ENCODE measurements at places on chromosomes 6 and 20.
A peak's percentile ranks its signal among the peaks of the same experiment; 100 is the strongest.

DNA sequence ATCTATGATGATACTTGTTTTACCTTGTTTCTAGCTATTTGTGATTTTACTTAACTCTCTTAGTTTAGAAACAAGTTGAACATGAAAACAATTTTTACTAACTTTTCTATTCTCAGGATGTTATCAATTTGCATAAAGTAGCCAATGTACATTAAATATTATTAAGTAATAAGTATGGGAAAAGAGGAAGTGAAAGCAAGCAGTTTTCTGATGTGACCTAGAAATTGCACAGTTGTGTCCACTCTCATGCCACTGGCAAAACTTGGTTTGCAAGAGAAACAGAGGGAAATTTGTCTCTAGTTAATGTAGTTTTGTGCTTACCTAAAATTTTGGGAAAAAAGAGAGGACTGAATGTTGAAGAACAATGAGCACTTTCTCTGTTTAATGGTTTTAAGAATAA lies 19.2 kb upstream of the TSPYL1 start:
- DNase-seq, result no peak
- H3K36me3 ChIP-seq, result peaks cover 4% of the 10 kb centered on the region
- H3K27ac ChIP-seq, result no peak overlapping the region

DNA sequence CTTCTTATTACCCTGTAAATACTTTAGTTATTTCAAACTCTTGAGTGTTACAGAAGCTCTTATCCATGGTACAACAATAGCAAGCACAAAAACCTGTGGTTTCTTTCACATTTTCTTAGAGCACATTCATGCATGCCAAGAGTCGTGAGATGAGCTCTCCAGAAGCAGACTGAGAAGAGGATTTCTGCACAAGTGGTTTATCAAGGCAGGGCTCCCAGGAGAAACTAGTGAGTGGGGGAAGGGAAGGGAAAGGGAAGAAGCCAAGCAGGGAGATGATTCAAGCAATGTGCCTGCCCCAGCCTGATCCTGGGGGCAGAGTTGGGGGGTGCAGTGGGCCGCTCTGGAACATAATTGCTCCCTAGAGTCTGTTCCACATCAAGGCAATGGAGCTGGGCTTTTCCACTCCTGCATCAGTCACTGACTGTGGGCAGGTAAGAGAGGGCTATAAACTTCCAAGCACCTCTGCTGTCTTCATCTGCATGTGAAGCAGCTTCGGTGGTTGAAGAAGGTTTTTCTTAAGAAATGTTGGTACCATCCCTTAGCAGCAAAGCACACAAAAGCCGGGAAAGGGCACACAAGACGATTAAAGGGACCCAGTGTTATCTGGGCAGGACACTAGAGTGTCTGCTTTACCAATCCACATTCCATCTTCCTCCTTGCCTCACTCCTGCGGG lies 152.1 kb downstream of the PLCB4 start:
- no peak overlapping the region for H3K27ac ChIP-seq
- DNase-seq, result no peak
- H3K4me3 ChIP-seq, result no peak overlapping the region
- no peaks in the 10 kb centered on the region for H3K36me3 ChIP-seq
- peaks cover 18% of the 10 kb centered on the region for H3K4me1 ChIP-seq

- peaks cover 2% of the 10 kb centered on the region for H3K4me1 ChIP-seq
- peaks cover 10% of the 10 kb centered on the region for H3K27me3 ChIP-seq
- peaks cover 6% of the 10 kb centered on the region for H3K36me3 ChIP-seq
- no peak overlapping the region for H3K4me3 ChIP-seq
Observed at GRCh38 chr20:61891916-61892649, 173.6 kb downstream of the TAF4 start.

DNA sequence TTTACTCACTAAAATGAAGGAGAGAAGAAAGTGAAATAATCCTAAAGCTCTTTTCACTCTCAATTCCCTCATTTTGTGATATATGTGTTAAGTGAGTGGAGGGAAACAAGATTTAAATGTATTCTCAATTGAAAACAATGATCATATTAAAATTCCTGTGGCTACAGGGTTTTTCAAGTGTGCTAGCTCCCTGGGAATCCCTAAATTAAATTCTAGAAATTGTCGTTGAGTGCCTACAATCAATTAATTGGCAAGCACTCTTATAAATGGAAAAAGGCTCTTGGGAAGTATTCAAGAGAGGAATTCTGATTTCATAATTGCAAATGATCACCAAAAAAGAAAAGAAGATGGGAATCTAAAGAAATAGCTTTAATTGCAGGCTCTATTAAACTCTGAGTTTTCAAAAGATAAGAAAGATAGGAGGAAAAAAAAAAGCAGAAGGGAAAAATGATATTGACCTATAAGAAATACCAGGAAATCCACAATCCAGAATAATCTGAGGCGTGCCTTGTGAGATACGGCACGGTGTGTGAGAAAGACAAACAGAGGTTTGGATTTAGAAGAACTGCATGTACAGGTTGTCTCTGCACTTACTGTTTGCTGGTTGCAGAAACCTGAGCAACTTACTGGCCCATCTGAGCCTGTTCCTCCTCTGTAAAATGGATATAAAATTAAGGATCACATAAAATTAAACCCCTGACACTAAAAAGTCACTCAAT lies 18.3 kb upstream of the MBOAT1 start:
- H3K4me1 ChIP-seq, result no peaks in the 10 kb centered on the region

- H3K36me3 ChIP-seq, result no peaks in the 10 kb centered on the region
- H3K4me1 ChIP-seq, result no peaks in the 10 kb centered on the region
- H3K27ac ChIP-seq, result no peak overlapping the region
- DNase-seq, result no peak
- no peak overlapping the region for H3K4me3 ChIP-seq
Observed at GRCh38 chr20:53934421-53935343, 135.7 kb downstream of the BCAS1 start.

DNA sequence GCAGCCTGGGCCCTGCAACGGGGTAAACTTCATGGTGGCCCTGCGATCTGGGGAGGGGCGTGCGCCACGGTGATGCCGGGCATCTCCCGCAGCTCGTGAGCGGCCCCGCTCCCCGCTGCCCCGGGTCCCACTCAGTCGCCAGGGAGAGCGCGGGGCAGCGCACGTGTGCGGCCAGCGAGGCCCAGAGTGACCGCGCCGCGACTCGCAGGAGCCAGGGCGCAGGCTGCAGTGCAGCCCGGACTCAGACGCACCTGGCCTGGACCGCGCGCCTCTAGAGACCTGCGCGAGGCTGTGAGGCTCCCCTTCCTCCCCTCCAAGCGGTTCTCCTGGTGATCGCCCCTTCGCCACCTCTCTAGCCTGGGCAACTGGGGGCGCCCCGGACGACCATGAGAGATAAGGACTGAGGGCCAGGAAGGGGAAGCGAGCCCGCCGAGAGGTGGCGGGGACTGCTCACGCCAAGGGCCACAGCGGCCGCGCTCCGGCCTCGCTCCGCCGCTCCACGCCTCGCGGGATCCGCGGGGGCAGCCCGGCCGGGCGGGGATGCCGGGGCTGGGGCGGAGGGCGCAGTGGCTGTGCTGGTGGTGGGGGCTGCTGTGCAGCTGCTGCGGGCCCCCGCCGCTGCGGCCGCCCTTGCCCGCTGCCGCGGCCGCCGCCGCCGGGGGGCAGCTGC lies 652 bp downstream of the BMP6 start:
- peak; percentile 33 for DNase-seq
- H3K4me3 ChIP-seq, result peak overlapping the region; percentile 85
- no peak overlapping the region for H3K27ac ChIP-seq
- H3K36me3 ChIP-seq, result no peaks in the 10 kb centered on the region
- peaks cover 8% of the 10 kb centered on the region for H3K27me3 ChIP-seq

- H3K27me3 ChIP-seq, result no peaks in the 10 kb centered on the region
- H3K4me1 ChIP-seq, result no peaks in the 10 kb centered on the region
- no peak overlapping the region for H3K4me3 ChIP-seq
- no peak for DNase-seq
- no peaks in the 10 kb centered on the region for H3K36me3 ChIP-seq
Observed at GRCh38 chr20:22611636-22612035, 27.3 kb upstream of the FOXA2 start.

GRCh38 chr6:43575772-43576551 lies at the start of the genes POLH and XPO5:
Gene POLH (plus strand): TSS chr6:43576185. CDS start chr6:43582320, 6,135 bp downstream.
Gene XPO5 (minus strand): TSS chr6:43576038. CDS start chr6:43575864, 174 bp downstream.
- H3K27ac ChIP-seq, result peak within 1 kb of the TSS; percentile 86
- peaks cover 6% of the 10 kb centered on the region for H3K27me3 ChIP-seq
- H3K4me1 ChIP-seq, result peaks cover 12% of the 10 kb centered on the region
- DNase-seq, result peak; percentile 94

- H3K4me3 ChIP-seq, result no peak overlapping the region
- no peak for DNase-seq
- H3K27me3 ChIP-seq, result no peaks in the 10 kb centered on the region
Observed at GRCh38 chr6:90144928-90145555, 151.6 kb downstream of the BACH2 start.

GRCh38 chr6:7267071-7267465 lies 45.9 kb downstream of the SSR1 start:
- no peak overlapping the region for H3K27ac ChIP-seq
- H3K4me3 ChIP-seq, result no peak overlapping the region
- no peaks in the 10 kb centered on the region for H3K36me3 ChIP-seq
- H3K4me1 ChIP-seq, result peaks cover 14% of the 10 kb centered on the region

GRCh38 chr20:55242853-55243252 lies 762.5 kb downstream of the CBLN4 start:
- H3K36me3 ChIP-seq, result peaks cover 7% of the 10 kb centered on the region
- peaks cover 3% of the 10 kb centered on the region for H3K27me3 ChIP-seq
- peaks cover 6% of the 10 kb centered on the region for H3K4me1 ChIP-seq
- no peak overlapping the region for H3K27ac ChIP-seq

- H3K4me1 ChIP-seq, result peaks cover 2% of the 10 kb centered on the region
- peaks cover 4% of the 10 kb centered on the region for H3K27me3 ChIP-seq
- H3K27ac ChIP-seq, result no peak overlapping the region
- DNase-seq, result no peak
Observed at GRCh38 chr6:43985329-43985728, 141.9 kb downstream of the MRPL14 start.

DNA sequence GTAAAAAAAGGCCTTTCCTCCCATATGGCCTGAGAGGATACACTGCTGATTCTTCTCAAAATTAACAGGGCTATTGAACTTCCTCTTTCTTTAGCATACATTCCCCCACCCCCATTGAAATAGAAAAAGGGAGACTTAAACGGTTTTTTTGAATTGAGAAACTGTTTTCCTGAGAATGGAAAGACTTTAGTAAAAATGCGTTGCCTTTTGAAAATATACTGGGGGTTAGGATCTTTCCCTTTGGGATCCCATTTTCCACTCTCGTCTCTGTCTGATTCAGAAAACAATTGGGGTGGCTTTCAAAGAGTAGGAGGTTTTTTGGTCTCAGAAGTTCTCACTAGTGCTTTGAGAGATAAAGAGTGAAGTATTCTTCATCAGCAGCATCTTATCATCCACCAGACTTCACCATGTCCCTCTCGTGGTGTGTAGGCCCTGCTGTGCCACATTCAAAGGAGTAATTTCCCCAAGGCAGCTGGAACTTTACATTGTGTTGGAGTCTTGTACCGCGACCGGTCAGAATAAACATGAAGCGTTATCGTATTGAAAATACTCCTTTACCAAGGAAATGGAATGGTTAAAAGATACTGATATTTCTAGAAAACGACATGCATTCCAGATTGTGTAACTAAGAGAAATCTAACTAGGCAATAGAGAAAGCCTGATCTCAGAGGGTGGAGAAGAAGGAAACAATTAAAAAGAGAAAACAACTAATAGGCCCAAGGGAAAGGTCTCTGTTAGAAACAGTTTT lies 10.6 kb downstream of the MYB start:
- no peaks in the 10 kb centered on the region for H3K27me3 ChIP-seq
- H3K36me3 ChIP-seq, result no peaks in the 10 kb centered on the region
- no peak overlapping the region for H3K4me3 ChIP-seq
- no peak overlapping the region for H3K27ac ChIP-seq

- no peaks in the 10 kb centered on the region for H3K4me1 ChIP-seq
- H3K27me3 ChIP-seq, result no peaks in the 10 kb centered on the region
- no peak overlapping the region for H3K27ac ChIP-seq
- DNase-seq, result no peak
- no peaks in the 10 kb centered on the region for H3K36me3 ChIP-seq
- H3K4me3 ChIP-seq, result no peak overlapping the region
Observed at GRCh38 chr6:107796156-107796555, 28.0 kb downstream of the SCML4 start.

GRCh38 chr6:108453601-108454185 lies 107.0 kb upstream of the FOXO3 start:
- no peaks in the 10 kb centered on the region for H3K27me3 ChIP-seq
- no peak for DNase-seq
- H3K4me3 ChIP-seq, result no peak overlapping the region
- no peaks in the 10 kb centered on the region for H3K4me1 ChIP-seq
- no peak overlapping the region for H3K27ac ChIP-seq

- DNase-seq, result no peak
- H3K4me3 ChIP-seq, result no peak overlapping the region
- H3K27me3 ChIP-seq, result no peaks in the 10 kb centered on the region
- no peaks in the 10 kb centered on the region for H3K4me1 ChIP-seq
Observed at GRCh38 chr6:85685713-85686112, 43.0 kb upstream of the SYNCRIP start.

DNA sequence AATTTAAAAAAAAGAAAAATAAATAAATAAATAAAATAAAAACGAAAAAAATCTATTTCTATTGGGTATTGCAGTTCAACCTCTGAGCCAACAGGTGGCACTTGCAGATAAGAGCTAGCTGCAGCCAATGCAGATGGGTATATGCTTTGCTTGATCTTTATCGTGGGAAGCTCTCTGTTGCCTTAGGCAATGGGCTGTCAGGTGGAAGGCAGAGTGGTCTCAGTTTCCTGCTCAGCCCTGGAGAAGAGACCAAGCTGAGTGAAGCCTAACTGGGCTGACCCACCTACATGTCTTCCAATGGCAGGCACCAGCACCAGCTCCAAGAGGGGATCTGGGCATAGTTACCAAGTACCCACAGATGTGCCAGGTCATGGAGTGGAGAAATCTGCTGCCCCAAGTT lies 95.0 kb downstream of the AK9 start:
- no peaks in the 10 kb centered on the region for H3K27me3 ChIP-seq
- no peak for DNase-seq
- H3K4me3 ChIP-seq, result no peak overlapping the region
- no peak overlapping the region for H3K27ac ChIP-seq

- no peak overlapping the region for H3K27ac ChIP-seq
- no peak for DNase-seq
- H3K4me1 ChIP-seq, result peaks cover 3% of the 10 kb centered on the region
- no peak overlapping the region for H3K4me3 ChIP-seq
Observed at GRCh38 chr20:5945963-5946362, 4.4 kb downstream of the TRMT6 start.

DNA sequence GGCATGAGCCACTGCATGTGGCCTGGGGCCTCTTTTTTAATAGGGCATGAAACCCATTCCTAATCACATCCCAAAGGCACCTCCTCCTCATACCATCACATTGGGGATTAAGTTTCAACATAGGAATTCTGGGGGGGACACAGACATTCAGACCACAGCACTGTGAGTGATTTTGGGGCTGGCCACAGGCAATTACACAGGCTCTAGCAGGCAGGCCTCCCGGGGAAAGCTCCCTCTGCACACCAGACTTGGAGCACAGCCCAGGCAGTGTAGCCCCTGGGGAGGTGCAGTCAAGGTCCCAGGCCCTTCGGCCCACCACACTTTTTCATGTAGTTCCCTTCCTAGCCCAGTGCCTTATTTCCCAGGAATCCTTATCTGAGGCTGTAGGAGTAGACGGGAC lies 5.5 kb downstream of the SFT2D1 start:
- H3K27me3 ChIP-seq, result peaks cover 7% of the 10 kb centered on the region
- H3K4me3 ChIP-seq, result no peak overlapping the region
- DNase-seq, result no peak
- H3K4me1 ChIP-seq, result peaks cover 16% of the 10 kb centered on the region
